Endothelial cell (in vitro differentiated cells): ENCODE measurements at places on chromosomes 6 and 20.

DNA sequence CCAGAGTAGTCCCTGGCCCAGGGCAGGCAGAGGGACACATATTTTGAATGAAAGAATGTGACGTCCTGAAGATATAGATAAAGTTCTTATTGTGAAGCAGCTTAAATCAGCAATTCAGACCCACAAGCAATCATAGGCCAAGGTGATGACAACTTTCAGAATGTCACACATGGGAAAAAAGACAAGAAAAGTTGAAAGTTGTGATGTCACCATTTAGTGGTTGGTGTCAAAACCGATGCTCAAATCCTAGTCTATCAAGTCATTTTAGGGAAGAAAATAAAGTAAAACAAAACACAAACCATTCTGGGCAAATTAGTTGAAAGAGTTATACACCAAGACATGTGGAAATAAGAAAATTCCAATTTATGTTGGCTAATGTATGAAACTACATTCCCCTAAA lies 710.8 kb downstream of the DOK5 start:
- no peak for DNase-seq

GRCh38 chr6:23532227-23532626 lies 593.8 kb upstream of the NRSN1 start:
- no peak for DNase-seq

DNA sequence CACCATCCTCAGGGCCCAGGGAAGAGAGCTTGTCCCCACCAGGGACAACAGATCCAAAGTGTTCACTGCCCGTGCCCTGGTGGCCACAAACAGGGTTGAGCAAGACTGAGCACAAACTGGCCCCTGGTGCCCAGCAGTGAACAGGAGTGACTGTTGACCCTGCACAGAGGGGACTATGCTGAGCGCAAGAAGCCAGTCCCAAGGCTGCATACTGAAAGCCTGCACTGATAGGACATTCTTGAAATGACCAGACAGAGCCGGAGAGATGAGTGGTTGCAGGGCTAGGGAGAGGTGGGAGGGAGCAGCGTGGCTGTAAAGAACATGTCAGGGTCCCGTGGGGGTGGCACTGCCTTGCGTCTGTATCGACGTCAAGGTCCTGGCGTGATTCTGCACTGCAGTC lies 2.9 kb upstream of the FNDC11 start:
- no peak for DNase-seq

DNA sequence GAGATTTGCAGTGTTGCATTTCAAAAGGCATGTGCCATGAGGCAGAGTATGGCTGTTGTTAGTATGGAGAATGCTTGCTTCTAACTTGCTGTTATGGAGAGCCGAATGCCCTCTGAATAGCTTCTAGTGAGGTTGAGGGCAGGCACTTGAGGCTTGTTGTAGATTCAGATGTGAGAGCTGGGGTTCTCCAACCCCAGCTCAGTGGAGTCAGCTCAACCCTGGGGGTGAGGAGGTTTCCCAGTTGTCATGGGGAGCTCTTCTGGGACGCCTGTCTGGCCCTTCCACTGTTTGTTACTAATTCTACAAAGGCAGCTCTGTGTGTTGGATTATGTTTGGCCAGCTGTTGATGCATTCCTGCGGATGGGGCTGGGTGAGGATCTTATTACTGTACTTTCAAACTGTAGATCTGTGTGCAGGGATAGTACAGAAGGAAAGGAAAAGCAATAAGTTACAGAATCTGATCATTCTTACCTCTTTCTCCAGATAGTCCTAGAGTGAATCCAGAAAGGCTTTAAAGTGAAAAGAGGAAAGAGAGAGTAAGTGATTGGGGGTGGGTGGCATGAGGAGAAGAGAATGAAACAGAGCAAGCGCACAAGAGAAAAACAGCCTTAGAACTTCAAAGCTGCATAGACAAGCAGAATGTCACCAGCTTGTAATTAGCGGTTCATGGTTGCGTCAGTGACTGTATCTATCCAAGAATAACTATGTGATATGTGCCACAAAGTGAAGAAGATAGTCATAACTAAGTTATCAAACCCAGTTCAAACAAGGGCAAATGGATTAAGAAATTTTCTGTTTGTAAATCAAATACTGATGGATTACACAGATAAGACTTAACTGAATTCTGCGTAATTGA lies 148.7 kb downstream of the PRL start:
- no peak for DNase-seq

GRCh38 chr6:34246563-34247391 lies 2.0 kb downstream of the SMIM29 start:
- DNase-seq: peak; percentile 66

GRCh38 chr6:148885136-148885865 lies 138.5 kb downstream of the UST start:
- DNase-seq: no peak

DNA sequence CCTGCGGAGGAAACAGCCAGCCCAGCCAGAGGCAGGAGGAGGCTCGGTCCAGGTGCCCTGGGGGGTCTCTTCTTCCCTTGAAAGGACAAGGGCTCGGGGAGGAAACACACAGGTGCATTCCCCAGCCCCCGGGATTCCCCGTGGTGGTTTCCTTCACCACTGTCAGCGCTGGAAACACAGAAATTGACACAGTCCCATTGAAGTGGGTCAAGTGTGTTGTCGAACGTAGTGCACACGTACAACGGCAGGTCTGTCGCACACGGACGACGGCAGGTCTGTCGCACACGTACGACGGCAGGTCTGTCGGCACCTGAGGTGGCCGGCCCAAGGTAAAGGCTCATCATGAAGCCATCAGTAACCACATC lies 80.9 kb downstream of the DLL1 start:
- DNase-seq: no peak

- DNase-seq: no peak
Measured at GRCh38 chr6:81655696-81656095, 96.8 kb downstream of the TENT5A start.

DNA sequence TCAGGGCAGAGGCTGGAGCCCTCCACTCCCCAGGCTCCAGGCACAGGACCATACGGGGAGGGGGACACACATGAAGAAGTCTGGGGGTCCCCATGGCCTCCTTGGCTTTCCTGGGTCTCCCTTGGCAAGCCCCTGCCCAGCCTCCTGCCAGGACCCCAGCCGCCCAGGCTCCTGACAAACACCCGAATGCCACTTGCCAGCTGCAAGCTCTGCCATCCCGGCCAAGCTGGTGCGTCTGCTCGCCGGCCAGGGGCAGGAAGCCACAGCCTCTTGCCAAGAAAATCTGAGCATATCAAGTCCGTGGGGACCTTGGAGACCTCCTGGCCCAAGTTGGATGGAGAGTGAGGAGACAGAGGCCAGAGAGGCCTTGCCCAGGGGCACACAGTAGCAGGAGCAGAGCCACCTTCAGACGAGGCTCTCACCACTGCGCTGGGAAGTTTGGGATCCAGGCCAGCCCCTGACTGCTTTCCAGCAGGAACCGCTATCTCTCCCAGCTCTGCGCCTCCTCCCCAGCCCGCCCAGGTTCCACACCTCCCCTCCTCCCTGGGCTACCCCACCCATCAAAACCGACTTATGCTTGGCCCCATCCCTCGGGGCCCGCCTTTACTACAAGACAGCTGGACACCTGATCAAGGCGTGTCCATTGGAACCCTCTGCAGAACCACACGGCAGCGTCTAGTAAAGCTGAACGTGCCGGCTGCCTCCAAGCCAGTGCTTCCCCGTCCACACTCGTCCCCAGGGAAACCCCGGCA lies 80.2 kb downstream of the GRM4 start:
- no peak for DNase-seq

DNA sequence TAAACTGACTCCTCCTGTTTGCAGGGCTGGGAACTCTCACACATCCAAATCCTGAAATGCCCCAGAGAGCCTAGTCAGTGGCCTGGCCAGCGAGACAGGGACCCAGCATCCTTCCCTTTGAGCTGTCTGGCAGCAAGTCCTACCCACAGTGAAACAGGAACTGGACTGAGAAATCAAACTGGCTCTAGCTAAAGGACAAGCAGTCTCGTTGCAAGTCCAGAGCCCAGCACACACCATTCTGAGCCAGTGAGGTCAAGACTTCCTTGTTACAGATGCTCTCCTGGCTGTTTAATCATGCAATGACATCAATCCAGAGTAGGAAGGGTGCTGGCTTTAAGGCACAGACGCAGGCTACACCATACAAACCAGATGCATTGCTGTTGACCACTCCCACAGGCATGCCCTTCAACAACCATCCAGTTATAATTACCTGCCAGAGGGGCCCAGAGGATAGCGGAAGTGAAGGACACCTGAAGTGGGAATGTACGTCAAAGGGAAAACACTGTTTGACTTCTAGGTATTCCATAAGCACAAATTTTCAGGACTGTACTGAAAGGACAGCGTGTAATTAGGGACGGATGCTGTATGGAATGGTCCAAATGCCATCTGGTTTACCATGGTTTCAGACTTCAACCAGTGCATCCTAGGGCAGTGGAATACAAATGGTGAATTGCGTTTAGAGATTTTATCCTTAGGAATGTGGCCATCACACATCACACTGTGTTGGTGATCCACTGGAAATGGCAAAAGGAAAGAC lies 114.4 kb downstream of the SLC23A2 start:
- no peak for DNase-seq

- no peak for DNase-seq
Measured at GRCh38 chr6:141685416-141685815, 447.3 kb upstream of the GJE1 start.

- no peak for DNase-seq
Measured at GRCh38 chr6:158686311-158686710, 36.5 kb downstream of the SYTL3 start.

GRCh38 chr6:154868143-154868594 lies 126.9 kb upstream of the TIAM2 start:
- no peak for DNase-seq

- no peak for DNase-seq
Measured at GRCh38 chr6:117818449-117818848, 88.6 kb upstream of the SLC35F1 start.

- DNase-seq: no peak
Measured at GRCh38 chr6:108169464-108170331, 3.9 kb downstream of the NR2E1 start.

- no peak for DNase-seq
Measured at GRCh38 chr6:3367630-3368029, 89.2 kb downstream of the SLC22A23 start.

GRCh38 chr6:8336406-8337057 lies 98.8 kb downstream of the SLC35B3 start:
- no peak for DNase-seq

- no peak for DNase-seq
Measured at GRCh38 chr20:24867556-24867955, 81.5 kb upstream of the CST7 start.

DNA sequence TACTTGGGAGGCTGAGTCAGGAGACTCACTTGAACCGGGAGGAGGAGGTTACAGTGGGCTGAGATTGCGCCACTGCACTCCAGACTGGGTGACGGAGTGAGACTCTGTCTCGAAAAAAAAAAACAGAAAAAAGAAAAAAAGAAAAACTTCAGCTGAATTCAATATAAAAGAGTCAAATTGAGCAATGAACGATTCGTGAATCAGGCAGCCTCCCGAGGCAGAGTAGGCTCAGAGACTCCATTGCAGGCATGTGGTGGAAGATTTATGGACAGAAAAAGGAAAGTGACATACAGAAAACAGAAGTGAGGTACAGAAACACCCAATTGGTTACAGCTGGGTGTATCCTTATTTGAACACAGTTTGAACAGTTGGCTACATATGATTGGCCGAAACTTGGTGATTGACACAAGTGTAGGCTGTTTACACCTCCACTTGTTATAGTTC lies 56.3 kb downstream of the HLA-DPB1 start:
- DNase-seq: no peak

DNA sequence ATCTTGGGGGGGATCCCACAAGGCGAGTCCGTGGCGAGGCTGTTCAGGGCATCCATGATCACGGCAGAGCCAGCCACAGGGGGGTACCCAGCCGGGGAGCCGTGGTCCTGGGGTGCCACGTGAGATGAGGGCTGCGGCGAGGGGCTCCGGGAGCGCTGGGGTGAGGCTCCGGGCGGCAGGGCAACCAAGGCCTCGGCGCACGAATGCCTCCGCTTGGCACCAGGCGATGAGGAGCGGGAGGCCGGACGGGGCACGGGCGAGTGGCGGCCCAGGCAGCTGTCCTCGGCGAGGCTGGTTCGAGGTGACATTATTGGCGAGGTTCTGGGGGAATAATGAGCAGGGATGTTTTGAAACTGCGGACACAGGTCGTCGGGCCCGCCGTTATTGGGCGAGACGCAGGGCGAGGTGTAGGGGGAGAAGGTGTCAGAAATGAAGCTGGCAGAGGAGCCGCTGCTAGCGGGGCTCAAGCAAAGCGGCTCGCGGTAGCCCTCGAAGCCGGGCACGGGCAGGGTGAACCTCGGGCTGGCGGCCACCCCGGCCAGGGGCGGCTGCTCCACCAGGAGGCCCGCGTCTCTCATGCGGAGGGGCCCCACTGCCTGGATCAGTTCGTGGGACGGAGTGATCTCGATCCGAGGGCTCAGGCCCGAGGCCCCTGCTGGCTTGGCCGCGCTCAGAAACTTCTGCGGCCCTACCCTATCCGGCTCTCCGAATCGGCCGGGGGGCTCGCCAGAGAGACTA lies 19.1 kb downstream of the NFATC2 start:
- no peak for DNase-seq

DNA sequence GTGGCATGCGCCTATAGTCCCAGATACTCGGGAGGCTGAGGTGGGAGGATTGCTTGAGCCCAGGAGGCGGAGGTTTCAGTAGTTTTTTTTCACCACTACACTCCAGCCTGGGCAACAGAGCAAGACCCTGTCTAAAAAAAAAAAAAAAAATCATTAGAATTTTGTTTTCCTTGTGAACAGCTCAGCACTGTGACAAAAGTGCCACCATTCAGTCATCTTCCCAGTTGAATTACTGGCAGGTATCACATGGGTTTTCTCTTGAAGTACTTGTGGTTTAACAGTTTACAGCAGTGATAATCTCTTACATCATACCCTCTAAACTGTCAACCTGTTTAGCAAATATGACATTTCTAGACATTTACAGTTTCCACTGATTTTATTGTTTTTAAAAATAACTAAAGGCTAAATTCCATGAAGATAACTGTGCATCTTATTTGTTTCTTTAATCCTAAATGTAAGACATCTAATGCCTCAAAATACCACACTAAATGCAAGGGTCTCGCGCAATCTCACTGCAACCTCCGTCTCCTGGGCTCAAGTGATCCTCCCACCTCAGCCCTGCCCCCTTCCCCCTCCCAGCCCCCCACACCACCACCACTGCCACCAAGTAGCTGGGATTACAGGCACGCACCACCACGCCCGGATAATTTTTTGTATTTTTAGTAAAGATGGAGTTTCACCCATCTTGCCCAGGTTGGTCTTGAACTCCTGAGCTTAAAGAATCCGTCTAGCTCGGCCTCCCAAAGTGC lies 7.0 kb downstream of the TRPC4AP start:
- no peak for DNase-seq
